ENCODE measurements at places on chromosomes 12 and 14.

DNA sequence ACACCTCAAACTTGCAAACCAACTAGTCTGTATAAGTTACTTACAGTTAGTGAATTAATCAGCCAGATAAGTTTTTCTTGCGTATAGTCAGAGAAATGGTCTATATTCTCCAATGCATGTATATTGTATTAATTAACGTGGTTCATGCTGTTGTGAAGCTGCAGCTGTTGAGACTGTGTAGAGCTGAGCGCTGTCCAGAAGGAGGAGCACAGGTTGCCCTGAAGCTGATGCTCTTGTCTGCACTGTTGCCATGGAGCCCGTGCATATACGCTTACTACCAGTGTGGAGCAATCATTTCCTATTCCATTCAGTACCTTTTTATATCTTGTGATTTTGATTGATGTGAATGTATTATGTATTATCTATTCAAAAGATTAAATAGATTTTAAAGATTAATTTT is 74.3 kb upstream of the ARID2 start:
- DNase-seq, result no peak

GRCh38 chr12:93113317-93114006 is 184.4 kb upstream of the EEA1 start:
- no peak for DNase-seq

DNA sequence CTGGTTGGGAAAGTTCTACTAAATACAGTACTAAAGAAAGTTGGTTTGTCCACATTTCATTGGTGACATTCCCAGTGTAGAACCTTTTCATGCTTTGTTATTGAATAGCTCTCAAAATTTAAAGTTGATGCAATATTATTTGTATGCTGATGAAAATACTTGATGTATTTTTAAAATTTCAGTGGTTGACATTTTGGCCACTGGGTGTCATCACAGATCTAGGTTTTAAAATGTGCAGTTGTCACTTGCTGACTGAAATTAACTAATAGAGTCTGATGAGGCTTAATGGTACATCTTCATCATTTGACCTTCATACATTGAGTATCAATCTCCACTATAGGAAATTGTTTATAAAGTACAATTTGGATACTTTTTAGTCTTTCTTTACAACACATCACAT is 37.1 kb downstream of the CMAS start:
- no peak for DNase-seq

- no peak for DNase-seq
Observed at GRCh38 chr12:4438834-4439596, 6.6 kb downstream of the FGF6 start.

- no peak for DNase-seq
Observed at GRCh38 chr14:82811246-82811645, 1277.6 kb upstream of the SEL1L start.

- DNase-seq, result no peak
Observed at GRCh38 chr14:69657950-69658355, 46.6 kb downstream of the SUSD6 start.

DNA sequence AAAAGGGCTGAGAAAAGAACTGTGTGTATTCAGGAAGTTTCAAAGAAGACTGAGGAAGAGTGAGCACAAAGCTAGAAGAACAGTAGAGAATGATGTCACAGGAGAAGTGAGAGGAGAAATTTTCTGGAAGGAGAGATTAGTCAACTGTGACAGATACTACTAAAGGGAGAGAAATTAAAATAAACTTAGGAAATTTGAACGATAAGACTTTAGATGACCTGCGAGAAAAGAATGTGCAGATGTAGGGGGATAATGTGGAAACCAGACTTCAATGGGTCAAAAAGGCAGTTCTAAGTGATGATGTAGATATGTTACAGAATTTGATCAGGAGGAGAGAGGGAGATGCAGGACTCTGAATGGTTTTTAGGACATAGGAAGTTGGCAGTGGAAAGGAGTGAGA is 287.4 kb downstream of the SYT1 start:
- DNase-seq, result no peak

- DNase-seq, result no peak
Observed at GRCh38 chr12:122749569-122750332, 2.9 kb upstream of the DENR start.

GRCh38 chr12:110005319-110005973 is 6.2 kb downstream of the ANKRD13A start:
- no peak for DNase-seq

- DNase-seq, result no peak
Observed at GRCh38 chr12:113723631-113724030, 242.5 kb downstream of the RBM19 start.

GRCh38 chr12:71900091-71900490 is 38.6 kb upstream of the TPH2 start:
- DNase-seq, result no peak

- DNase-seq, result no peak
Observed at GRCh38 chr12:57604992-57605810, 577 bp downstream of the DTX3 start.
